Activated T-cell treated with anti-CD3 and anti-CD28 coated beads for 4 hours (primary cell): ENCODE measurements at places on chromosomes 5 and 9.

- no peak for DNase-seq
Measured at GRCh38 chr9:88197781-88198340, 59.6 kb upstream of the SPATA31C2 start.

- no peak for DNase-seq
Measured at GRCh38 chr5:71586052-71586940, 844 bp upstream of the MCCC2 start.

DNA sequence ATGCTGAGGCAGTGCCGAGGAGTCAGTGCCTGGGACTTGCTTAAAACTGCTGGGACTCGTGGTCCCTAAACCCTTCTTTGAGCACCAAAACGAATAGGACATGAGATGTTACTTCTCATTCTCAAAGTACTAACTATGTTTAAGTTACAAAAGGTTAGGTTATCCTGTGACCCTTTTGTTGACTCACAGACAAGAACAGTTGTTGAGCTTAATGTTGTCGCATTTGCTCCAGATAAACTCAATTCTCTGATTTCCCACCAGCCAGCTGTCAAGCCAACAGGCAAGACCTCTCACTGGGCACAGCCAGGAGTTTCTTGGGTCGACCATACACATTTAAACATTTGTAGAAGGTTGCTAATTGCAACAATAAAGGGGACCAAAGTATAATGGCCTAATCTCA is 249.4 kb downstream of the ADAMTSL1 start:
- DNase-seq, result no peak

GRCh38 chr5:149404746-149405549 is 25.9 kb upstream of the IL17B start:
- no peak for DNase-seq

DNA sequence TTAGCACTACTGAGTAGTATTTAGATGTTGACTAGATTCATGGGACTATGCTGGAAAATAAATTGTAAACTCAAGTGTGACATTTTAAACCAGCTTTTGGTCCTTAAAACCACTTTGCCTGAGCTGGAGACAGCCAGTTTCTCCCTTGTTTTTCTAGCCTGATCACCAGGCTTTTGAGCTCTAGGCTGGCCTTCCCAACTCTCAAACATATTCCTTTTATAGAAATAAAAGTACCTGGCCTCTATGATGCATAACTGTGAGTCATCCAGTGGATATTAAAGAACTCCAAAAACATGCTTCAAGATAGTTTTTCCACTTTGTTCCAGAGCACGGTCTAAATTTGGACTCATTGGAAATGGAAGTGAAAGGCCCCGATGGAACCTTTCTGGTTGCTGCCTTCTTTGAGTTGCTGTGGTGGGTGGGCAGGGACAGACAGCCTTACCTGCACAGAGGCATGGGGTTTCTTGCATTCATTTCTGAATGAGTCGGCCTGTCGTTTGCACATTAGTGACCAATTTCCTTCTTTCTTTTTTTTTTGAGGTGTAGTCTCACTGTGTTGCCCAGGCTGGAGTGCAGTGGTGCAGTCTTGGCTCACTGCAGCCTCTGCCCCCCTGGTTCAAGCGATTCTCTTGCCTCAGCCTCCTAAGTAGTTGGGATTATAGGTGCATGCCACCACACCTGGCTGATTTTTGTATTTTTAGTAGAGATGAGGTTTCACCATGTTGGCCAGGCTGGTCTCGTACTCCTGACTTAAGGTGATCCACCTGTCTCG is 43.1 kb downstream of the TRIO start:
- no peak for DNase-seq

GRCh38 chr5:126884269-126884819 is 107.4 kb downstream of the LMNB1 start:
- no peak for DNase-seq

DNA sequence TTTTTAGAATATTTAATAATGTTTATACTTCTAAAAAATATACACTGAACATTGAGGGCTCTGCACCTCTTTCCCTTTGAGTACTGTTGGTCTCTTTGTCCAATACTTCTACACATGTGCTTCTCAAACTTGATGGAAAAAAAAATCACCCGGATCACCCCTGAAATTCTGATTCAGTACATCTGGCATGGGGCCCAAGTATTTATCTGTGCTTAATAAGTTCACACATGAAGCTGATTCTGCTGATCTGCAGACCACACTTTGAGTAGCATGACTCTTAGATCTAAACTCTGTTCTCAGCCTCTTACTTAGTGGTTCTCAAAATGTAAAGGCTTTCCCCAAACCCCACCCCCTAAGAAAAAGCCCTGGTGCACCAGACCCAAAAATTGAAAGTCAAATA is 12.0 kb downstream of the RUSC2 start:
- no peak for DNase-seq

DNA sequence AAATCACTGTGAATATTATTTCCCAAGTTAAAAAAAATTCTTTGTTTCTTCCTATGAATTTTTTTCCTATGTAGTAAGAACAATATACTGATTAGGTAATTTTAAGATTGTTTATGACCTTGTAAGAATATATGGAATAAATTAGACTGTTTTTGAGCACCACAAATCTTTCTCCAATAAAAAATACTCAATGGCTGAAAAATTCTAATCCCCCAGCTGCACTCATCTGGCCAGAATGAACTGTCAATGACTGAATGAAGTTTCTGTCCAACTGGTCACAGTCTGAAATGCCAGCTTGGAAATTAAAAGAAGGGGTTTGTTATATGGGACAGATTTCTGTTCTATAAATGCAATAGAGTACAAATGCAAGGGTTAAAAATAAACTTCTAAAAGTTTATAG is 569.5 kb upstream of the SEMA6A start:
- no peak for DNase-seq

GRCh38 chr9:28938981-28939380 is 1365.7 kb upstream of the C9orf72 start:
- no peak for DNase-seq

DNA sequence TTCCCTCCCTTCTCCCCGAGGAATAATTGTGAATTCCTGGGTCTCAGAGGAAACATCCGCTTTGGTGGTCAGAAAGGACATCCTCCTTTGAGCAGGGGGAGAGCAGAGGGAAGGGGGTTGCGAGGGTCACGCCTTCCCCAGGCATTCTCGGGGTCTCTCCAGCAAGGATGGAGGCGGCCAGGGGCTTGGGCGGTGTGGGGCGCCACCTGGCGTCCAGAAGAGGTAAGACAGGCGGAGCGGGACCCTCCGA is 129.1 kb downstream of the KCNIP1 start:
- DNase-seq, result peak; percentile 43

- DNase-seq, result no peak
Measured at GRCh38 chr5:173973616-173973969, 15.4 kb upstream of the C5orf47 start.

GRCh38 chr5:50415912-50416311 is 25.2 kb downstream of the EMB start:
- no peak for DNase-seq
